SHP77 treated with DMSO at 0.1 percent for 48 hours (cell line): ENCODE measurements at places on chromosomes 7 and 10.

- no peak for DNase-seq
These were observed 28.5 kb upstream of the SYPL1 start for GRCh38 chr7:106140406-106141173.

DNA sequence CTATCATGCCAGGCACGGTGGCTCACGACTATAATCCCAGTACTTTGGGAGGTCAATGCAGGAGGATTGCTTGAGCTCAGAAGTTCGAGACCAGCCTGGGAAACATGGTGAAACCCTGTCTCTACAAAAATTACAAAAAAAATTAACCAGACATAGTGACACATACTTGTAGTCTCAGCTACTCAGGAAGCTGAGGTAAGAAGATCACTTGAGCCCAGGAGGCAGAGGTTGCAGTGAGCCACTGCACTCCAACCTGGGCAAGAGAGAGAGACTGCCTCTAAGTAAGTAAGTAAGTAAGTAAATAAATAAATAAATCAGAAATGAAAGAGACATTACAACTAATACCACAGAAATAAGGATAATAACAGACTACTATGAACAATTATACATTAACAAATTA, 36.2 kb downstream of the PDLIM1 start:
- DNase-seq, result no peak

DNA sequence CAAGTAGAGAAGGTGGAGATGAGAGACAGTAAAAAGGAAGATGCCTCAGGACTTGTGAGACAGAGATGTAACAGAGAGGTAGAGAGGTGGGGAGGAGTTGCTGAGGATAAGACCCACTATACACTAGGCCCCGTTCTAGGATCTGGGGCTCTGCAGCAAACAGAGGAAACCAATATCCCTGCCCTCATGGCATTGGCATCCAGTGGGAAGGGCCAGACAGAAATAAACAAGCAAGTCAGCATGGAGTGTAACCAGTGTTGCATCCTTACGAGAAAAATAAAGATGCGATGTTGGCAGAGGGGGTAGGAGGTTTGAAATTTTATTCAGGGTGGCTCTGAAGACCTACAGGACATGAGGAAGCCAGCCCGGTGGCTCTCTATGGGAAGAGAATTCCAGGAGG, 22.0 kb upstream of the EEPD1 start:
- DNase-seq, result no peak

GRCh38 chr10:131150126-131150525, 161.4 kb downstream of the TCERG1L start:
- no peak for DNase-seq

DNA sequence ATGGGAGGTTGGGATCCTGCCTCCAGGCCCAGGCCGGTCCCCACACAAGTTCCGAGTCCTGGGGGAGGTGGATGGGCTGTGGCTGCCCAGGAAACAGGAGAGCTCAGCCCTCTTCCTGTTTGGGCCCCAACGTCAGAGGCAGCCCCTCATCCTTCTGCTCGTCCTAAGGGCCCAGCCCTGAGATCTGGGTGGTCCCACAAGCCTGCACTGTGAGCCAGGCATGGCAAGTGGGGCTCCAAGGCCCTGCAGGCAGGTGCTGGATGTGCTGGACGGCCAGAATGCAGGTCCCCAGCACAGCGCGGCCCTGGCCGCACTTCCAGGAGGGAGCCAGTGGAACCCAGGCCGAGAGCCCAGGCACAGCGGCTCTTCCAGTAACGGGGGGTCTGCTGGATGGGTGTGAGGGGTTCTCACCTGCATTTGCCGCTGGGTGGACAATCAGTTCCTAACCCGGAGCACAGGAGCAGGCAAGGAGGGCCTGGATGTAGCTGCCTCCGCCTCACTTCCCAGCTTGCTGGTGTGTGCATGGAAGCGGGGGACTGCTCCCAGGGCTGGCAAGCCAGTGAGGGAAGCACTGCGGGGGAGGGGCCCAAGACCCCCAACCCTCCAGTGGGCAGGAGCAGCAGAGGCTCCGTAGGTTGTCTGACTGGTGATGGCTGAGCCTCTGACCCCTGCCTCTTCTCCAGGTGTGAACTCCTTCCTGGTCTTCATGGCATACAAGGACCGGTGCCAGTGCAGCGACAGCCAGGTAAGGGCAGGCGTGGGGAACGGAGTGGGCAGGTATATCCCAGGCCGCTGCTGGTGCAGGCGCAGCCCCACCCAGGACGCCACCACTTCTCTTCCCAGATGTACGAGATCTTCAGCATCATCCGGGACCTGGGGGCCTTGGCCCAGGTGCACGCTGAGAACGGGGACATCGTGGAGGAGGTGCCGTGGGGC, 9.7 kb downstream of the DPYSL4 start:
- no peak for DNase-seq

- peak; percentile 0 for DNase-seq
These were observed 81.8 kb downstream of the PTPN20 start for GRCh38 chr10:46992803-46993561.

- no peak for DNase-seq
These were observed 178.5 kb downstream of the ARID5B start for GRCh38 chr10:62079885-62080559.

GRCh38 chr10:95480901-95481491, 80.2 kb downstream of the SORBS1 start:
- peak; percentile 33 for DNase-seq

DNA sequence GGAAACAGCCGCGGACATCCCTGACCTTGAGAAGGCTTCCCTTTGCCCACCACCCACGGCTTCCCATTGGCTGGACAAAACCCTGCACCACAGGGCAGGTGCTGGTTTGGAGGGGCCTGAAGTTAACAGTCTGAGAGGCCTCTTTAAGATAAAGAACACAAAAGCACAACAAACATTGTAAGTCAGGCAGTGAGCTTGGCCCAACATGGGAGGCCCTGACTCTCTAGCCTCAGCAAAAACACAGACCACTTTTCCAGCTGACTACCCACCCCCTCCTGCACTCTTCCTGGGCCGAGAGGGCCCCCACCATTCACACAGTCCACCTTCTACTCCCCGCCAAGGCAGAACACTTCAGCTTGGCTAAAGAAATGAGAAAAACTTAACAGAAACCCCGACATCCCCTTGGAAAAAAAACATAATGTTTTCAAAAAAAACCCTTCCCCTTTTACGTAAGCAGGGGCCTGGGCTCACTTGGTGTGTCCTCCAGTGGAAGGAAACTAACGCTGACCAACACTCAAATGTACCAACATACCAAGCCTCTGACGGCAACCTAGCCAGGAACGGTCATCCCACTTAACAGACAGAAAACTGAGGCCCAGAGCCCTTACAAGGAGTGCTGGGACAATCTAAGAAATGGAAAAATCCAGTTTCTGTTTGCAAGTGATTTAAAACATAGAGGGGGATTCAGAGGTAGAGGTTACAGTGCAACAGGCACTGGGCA, 80.9 kb downstream of the COBL start:
- no peak for DNase-seq

GRCh38 chr7:17385612-17386011, 87.2 kb downstream of the AHR start:
- DNase-seq, result no peak

DNA sequence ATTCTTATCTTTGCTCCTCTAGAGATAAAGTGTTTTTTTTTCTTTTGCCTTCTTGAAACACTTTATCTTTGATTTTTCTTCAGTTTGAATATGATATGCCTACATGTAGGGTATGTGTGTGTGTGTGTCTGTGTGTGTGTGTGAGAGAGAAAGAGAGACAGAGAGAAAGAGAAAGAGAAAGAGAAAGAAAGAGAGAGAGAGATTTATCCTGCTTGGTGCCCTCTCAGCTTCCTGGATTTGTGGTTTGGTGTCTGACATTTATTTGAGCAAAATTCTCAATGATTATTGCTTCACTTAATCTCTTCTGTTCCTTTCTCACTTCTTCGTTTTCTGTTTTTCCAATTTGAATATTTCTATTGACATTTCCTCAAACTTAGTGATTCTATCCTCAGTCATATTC, 60.3 kb downstream of the RAB18 start:
- DNase-seq, result no peak

DNA sequence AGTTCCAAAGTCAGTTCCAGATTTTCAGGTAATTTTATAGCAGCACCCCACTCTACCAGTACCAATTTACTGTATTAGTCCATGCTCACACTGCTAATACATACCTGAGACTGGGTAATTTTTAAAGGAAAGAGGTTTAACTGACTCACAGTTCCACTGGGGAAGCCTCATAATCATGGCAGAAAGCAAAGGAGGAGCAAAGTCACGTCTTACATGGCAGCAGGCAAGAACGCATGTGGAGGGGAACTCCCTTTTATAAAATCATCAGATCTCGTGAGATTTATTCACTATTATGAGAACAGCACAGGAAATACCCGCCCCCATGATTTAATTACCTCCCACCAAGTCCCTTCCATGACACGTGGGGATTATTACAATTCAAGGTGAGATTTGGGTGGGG, 142.4 kb downstream of the AHR start:
- no peak for DNase-seq
